ENCODE measurements at places on chromosomes 13 and 19. TPM values are rescaled to one million over a fixed set of nuclear protein-coding genes. Genes with fewer than 3 reads are reported as not detected.

FARP1 gene
- polyA plus RNA-seq = 29.6 TPM

EFNA2 gene
- polyA plus RNA-seq = 4.0 TPM

RDH8 gene
- polyA plus RNA-seq = 0.38 TPM

CEACAM8 gene
- not detected for polyA plus RNA-seq

PNMA8C gene
- polyA plus RNA-seq = 0.53 TPM

SERP2 gene
- 2.1 TPM for polyA plus RNA-seq

Measured in H1 (cell line).